ENCODE measurements at places on chromosomes 4 and X.

- DNase-seq = no peak
These were observed 132.9 kb upstream of the KLF8 start for GRCh38 chrX:56099271-56099670.

GRCh38 chr4:101155945-101156344 lies 191.4 kb downstream of the PPP3CA start:
- DNase-seq = no peak

DNA sequence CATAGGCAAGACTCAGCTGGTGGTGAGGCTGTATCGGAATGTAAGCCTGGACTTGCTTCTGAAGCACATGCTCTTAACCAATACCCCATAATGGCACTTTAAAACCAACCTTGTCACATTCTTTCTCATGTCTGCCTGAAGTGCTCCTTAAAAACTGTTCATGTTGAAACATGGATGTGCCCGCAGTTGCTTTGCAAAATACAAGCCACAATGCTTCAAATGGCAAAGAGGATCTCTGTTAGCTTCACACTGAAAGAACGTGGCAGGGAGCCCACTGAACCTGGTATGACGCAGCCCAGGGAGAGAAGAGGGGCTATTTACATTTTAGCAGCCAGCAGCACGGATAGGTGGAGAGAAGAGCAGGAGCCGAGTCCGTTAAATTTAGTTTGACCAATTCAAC lies 29.3 kb downstream of the SOD3 start:
- DNase-seq = no peak

DNA sequence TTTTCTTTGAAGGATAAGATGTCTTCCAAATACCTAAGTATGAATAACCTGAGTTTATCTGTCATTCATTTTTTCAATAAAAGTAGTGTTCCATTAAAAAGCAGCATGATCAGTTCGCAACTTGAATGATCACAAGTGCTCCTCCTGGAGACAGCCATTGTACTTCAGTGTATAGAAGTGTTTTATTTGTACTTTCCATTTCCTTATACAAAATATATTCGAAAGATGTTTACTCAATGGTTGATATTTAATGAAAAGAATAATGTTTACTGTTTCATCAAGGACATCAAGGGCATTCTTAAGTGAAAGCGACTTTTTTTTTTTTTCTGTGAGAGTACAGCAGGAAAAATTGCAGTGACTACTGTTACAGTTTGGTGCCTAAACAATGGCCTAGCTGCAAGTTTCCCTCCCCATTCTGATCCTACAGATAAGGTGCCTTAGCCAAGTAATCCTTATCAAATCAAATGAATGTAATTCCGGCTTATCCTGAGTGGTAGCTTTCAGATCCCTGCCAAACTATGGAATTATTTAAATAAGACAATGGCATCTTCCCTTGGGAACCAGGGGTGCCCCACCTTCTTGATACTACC lies 69.0 kb upstream of the IL15 start:
- no peak for DNase-seq

GRCh38 chr4:94965852-94966251 lies 208.1 kb downstream of the BMPR1B start:
- no peak for DNase-seq
